Activated CD4-positive, CD25-positive, alpha-beta regulatory T cell (primary cell): ENCODE measurements at places on chromosomes 7 and 10.

- DNase-seq = no peak
Observed at GRCh38 chr7:116441534-116441933, 58.0 kb upstream of the CAV2 start.

GRCh38 chr10:11489591-11489990 is 121.9 kb downstream of the USP6NL start:
- no peak for DNase-seq

GRCh38 chr7:89798599-89798996 is 355.7 kb upstream of the STEAP1 start:
- no peak for DNase-seq

DNA sequence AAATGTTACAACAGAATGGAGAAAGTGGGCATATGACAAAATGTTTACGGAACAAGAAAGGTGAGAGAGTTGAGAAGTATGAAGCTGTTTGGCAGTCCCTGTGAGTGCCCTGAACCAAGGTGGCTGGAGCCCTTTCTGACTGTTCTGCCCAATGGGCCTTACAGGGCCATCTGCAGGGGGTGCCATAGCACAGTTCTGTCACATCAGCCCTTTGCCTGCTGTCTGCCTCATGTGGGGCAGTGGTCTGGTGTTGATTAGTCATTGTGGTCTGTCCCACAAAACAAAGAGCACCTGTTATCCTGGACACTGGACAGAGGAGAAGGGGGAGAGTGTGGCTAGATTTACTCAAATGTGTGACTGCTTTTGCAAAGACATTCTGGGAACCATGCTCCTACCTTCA is 51.5 kb upstream of the OSBPL3 start:
- no peak for DNase-seq

- DNase-seq = no peak
Observed at GRCh38 chr10:113226399-113226798, 276.4 kb downstream of the TCF7L2 start.

- DNase-seq = no peak
Observed at GRCh38 chr7:113078331-113078730, 8.3 kb downstream of the GPR85 start.

DNA sequence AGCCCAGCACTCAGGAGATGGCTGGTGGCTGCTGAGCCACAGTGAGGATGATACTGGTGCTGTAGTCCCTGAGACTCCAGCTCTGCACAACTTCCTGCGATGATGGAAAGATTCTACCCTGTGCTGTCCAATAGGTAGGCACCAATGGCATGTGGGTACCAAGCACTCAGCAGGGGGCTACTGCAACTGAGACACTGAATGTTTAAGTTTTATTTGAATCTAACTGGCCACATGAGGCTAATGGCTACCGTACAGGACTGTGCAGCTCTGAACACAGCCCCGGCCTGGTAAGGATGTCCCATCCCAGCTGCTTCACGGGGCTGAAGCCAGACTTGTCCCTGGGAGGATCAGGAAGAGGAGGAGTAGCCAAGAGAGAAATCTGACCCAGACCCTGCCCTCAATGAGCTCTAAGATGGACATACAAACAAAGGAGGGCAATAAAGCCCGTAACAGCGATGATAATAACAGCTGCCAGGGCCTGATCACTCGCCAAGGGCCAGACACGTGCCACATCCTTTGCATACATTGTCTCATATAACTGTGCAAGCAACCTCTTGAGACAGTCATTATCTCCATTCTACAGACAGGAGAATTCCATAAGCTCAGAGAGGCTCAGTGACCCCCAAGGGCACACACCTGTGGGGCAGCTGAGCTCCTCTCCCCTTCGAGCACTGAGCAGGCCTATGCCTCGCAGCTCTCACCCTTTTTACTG is 3.8 kb downstream of the GPRIN2 start:
- no peak for DNase-seq

DNA sequence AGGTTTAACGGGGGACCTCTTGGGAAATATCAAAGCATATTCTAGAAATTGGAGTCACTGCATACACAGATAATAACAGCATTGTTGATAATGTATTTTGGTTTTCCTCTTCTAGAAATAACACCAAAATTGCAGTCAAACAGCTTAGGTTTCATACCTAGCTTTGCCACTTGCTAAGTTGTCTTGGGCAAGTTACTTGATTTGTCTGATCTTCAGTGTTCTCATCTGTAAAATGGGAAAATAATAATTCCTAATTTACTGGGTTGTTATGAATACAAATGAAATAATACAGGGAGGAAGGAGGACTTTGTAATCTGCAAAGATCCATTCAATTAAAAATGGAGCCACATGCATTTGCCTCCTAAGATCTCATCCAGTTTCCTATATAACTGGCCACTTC is 20.3 kb upstream of the NUP205 start:
- DNase-seq = no peak

DNA sequence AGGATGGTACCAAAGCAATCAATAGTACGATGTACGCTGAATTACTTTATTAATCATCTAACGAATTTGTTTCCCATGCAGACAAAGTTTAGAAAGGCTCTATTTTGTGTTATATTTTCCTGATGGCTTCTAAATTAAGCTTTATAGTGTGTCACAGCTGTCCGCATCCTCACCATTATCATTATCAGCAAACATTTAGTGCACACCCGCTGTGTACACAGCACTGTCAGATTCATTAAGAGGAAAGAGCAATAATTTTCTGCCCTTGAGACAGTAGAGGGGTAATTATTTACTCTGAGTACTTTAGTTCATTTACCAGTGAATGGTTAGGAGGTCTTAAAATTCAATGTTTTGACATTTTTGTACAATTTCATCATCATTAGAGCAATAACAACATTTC is 233.3 kb upstream of the PTPRZ1 start:
- no peak for DNase-seq

DNA sequence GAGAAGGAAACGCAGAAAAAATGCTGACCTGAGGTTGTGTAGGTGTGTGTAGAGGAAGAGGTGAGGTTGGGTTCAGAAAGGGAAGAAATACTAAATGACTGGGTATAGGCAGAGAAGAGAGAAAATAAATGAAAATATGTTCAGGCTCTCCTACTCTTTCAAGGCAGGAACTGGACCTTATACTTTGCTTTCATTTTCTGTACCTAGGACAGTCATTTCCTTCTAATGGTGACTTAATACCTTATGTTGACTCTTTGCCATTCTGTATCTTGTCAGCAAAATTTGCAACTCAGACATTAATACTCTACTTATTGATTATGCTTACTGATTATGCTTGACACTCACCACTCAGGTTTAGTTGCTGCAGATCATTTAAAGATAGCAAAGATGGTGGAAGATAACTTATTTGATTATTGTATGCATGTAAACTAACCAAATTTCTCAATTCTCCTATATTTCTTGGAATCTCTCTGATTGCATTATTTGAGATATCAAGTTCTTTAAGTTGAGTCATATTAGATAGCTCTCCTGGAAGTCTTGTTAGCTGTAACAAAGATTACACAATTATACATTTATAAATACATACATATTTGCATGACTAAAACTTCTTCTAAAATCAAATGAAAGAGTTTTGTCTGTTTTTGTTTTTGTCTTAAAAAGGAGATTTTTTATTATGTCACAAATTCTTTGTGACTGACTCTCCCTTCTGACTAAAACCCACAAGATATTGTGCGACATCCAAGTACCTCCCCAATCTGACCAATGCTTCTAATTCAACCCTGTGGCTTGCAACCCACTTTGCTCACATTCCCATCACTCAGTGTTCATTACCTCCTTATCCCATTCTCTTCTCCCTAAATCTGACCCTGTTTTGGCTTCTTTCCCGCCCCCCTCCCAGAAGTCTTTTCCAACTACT is 20.0 kb downstream of the LRRD1 start:
- DNase-seq = no peak

DNA sequence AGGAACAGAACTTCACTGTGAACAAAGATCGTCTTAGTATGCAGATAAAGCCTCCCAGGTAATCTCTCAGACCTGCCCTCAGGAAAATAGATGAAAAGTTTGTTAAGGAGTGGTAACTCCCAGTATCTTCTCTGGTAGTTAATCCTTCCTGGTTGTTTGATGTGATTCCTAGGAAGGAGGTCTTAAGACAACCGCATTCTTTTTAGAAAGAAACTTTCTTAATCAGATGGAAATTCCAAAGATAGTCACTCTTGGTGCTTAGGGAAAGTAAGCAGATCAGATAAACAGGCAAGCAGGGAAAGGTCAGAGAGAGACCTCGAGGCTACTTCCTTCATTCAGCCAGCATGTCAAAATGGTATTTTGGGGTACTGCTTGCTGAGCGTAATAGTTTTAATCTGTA is 30.5 kb upstream of the ARMC3 start:
- no peak for DNase-seq

- DNase-seq = no peak
Observed at GRCh38 chr7:37729181-37729580, 45.6 kb downstream of the GPR141 start.

GRCh38 chr10:70493660-70494234 is 15.2 kb downstream of the PALD1 start:
- no peak for DNase-seq

DNA sequence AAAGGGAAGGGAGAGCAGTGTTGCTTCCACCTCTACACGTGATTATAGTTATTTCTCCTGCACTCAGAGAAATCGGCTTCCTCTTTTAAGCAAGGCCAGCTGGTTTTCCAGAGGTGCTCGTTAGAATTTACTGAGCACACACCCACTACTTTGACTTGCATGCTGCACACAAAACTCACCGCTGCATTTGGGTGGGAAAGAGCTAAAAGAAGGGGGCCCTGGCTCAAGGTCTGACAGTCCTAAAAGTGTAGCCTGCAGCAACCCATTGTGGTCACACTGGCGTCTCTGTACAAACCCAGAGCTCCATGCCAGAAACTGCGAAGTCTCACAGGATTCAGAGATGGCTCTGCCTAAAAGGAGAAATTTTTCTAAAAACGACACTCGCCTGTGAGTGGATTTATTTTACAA is 133.7 kb downstream of the SLC25A13 start:
- DNase-seq = no peak
